ENCODE measurements at places on chromosomes 7 and 10. TPM values are rescaled to one million over a fixed set of nuclear protein-coding genes. Genes with fewer than 3 reads are reported as not detected.
A peak's percentile ranks its signal among the peaks of the same experiment; 100 is the strongest.

- peaks cover 9% of the 10 kb centered on the region for H3K4me1 ChIP-seq
- peaks cover 5% of the 10 kb centered on the region for H3K36me3 ChIP-seq
- H3K27ac ChIP-seq = no peak overlapping the region
- H3K27me3 ChIP-seq = no peaks in the 10 kb centered on the region
- no peak for DNase-seq
Observed at GRCh38 chr7:74138334-74138867, 35.8 kb upstream of the EIF4H start.

- H3K36me3 ChIP-seq = no peaks in the 10 kb centered on the region
- H3K27me3 ChIP-seq = no peaks in the 10 kb centered on the region
- H3K4me3 ChIP-seq = no peak overlapping the region
- no peak for DNase-seq
- no peak overlapping the region for H3K27ac ChIP-seq
Observed at GRCh38 chr10:24215603-24216002, 6.7 kb downstream of the KIAA1217 start.

- no peak overlapping the region for H3K27ac ChIP-seq
- H3K36me3 ChIP-seq = no peaks in the 10 kb centered on the region
- H3K4me3 ChIP-seq = no peak overlapping the region
- DNase-seq = no peak
- H3K27me3 ChIP-seq = no peaks in the 10 kb centered on the region
- peaks cover 31% of the 10 kb centered on the region for H3K4me1 ChIP-seq
Observed at GRCh38 chr10:88082391-88082790, 219.0 kb downstream of the PTEN start.

GARIN1A gene
- 8.5 TPM for total RNA-seq

DNA sequence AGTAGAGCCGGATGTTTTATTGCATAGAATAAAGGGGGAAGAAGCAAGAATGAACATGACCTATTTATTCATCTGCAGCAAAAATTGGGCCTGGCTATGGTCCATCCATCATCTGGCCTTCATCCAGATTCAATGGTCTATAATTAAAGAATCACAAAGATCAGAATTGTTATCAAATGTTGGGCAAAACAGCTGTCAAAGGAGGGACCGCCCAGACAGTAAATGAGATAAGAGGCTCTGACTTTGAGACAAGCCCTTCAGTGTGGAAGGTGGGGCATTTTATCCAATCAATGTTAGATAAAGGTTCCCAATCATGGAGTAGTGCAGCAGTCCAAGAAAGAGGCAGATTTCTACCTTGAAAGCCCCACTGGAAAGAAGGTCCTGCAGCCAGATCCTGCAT, 153.5 kb downstream of the PARD3 start:
- H3K36me3 ChIP-seq = no peaks in the 10 kb centered on the region
- DNase-seq = no peak
- no peak overlapping the region for H3K4me3 ChIP-seq
- H3K27ac ChIP-seq = no peak overlapping the region
- H3K4me1 ChIP-seq = peaks cover 18% of the 10 kb centered on the region

COL13A1 gene
- 0.24 TPM for total RNA-seq

DNA sequence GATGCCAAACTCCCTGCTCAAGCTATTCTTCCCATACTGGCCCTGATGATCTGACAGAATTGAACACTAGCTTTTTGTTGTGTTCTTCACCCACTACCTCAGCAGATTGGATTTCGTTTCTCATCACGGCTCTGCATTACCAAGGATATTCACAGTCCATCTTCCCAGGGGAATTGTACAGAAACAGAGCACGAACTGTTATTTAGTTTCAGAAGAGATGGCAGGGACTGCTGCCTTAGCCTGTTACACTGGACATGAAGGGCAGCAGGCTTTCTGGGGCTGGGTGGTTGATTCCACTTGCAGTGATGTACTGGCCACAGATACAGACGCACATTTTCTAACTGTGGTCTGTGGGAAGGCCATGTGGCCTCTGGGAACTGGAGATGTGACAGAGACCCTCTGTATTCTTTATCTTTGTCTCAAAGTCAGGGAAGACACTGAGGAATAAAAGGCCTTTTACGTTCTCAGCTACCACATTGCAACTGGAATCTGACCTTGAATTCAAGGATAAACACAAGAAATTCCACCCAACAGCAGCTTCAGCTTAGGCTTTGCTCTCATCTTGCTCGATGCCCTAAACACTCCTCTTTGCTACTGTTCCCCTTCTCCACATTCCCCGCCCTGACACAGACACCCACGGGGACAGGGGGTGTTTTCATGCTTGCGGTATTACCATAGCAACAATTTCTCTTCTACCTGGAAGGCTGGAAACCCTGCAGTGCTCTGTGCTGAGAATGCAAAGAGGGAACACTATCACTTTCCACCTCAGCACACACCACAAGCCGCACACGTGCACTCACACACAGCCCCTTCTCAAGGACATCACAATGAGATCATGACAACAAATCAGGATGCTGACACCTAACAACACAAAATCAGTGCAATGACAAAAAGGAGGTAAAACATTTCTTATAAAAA, 81.7 kb downstream of the RNF216 start:
- H3K27ac ChIP-seq = no peak overlapping the region
- H3K36me3 ChIP-seq = peaks cover 13% of the 10 kb centered on the region
- no peak for DNase-seq
- H3K4me3 ChIP-seq = no peak overlapping the region
- H3K4me1 ChIP-seq = peaks cover 19% of the 10 kb centered on the region

DNA sequence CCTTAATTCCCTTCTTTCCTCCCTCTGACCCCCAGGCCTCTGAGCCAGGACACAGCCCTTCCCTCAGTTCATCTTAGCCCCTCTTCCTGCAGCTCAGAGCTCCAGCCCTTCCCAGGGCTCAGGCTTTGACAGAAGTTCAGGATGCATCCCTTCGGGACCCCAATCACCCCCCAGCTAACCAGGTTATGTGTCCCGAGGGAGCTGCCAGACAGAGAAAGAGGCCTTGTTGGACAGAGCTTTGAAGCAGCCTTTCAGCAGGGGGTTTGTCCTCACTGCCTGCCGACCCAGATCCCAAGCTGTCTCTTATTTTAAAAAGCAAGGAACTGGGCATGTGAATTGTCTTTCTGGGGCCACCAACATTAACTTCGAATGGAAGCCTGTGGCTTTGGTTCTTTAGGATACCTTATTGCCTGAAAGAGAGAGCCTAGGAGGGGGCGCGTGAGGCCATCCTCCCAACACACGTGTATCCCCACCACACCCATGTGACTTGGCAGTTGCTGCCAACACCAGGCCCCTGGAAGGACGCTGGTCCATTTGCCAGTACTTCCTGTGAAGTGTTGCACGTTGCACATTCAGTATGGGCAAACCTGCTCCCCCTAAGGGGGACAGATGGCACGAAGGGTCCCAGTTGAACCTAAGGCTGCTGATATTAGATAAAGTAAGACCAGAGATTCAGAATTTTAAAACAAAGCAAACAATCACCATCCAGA, 858 bp downstream of the CCDC136 start:
- H3K27ac ChIP-seq = no peak overlapping the region
- H3K4me3 ChIP-seq = peak overlapping the region; percentile 76
- H3K4me1 ChIP-seq = no peaks in the 10 kb centered on the region
- peaks cover 15% of the 10 kb centered on the region for H3K36me3 ChIP-seq

- no peaks in the 10 kb centered on the region for H3K4me1 ChIP-seq
- no peak for DNase-seq
Observed at GRCh38 chr10:14020037-14020664, 310.6 kb downstream of the FRMD4A start.

GRCh38 chr10:21368022-21368582, 157.4 kb downstream of the SKIDA1 start:
- peaks cover 32% of the 10 kb centered on the region for H3K4me1 ChIP-seq
- DNase-seq = no peak
- no peak overlapping the region for H3K4me3 ChIP-seq
- no peaks in the 10 kb centered on the region for H3K27me3 ChIP-seq

DNA sequence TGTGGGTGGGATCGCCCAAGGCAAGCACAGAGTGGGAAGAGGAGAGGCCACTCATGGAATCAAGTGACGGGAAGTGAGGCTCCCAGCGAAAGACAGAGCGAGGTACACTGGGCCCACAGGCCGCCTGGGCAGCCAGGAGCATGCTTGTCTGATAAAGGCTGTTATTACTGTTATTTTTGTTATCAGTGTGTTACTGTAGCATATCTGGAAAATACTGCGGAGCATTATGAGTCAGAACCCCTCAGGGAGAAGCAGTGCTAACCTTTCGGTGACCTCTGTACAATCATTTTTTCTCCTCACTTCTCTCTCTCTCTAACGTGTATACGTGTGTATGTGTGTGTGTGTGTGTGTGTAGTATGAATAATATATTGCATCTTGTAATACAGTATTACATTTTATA, 3.8 kb upstream of the TCERG1L start:
- no peaks in the 10 kb centered on the region for H3K27me3 ChIP-seq
- H3K27ac ChIP-seq = no peak overlapping the region
- H3K4me3 ChIP-seq = no peak overlapping the region

GRCh38 chr10:59857049-59857448, 49.3 kb downstream of the CCDC6 start:
- H3K27ac ChIP-seq = no peak overlapping the region
- no peak overlapping the region for H3K4me3 ChIP-seq
- peaks cover 21% of the 10 kb centered on the region for H3K4me1 ChIP-seq
- no peak for DNase-seq
- H3K36me3 ChIP-seq = peaks cover 28% of the 10 kb centered on the region
- no peaks in the 10 kb centered on the region for H3K27me3 ChIP-seq

- no peak overlapping the region for H3K4me3 ChIP-seq
- H3K36me3 ChIP-seq = no peaks in the 10 kb centered on the region
- peaks cover 15% of the 10 kb centered on the region for H3K4me1 ChIP-seq
- no peak for DNase-seq
- no peak overlapping the region for H3K27ac ChIP-seq
- no peaks in the 10 kb centered on the region for H3K27me3 ChIP-seq
Observed at GRCh38 chr7:95691464-95691863, 80.9 kb upstream of the DYNC1I1 start.

DNA sequence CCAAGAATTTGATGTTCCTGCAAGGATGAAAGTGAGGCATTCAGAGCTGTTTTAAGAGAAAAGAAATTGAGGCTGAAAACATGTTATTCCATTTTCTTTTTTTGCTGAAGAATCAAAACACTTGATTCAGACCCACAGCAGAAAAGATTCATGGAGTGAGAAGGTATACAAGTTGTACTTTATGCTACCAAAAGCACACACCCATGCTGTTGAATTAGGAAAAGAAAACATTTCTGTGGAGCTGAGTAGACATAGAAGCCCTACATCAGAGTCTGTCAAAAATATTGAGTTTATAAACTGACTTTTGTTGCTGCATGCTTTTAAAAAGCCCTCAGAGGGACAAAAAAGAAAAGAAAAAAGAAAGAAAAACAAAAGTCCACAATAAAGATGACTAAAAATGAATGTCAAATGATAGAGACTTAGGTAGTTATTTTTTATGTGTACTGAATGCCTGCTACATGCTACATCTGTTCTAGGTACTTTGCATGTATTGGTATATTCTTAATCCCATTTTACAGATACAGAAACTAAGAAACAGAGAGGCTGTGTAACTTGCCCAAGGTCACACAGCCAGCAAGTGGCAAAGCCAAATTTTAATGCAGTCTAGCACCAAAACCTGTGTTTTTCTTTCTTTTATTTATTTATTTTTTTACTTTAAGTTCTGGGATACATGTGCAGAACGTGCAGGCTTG, 71.7 kb upstream of the PALS2 start:
- peaks cover 39% of the 10 kb centered on the region for H3K27me3 ChIP-seq
- H3K4me1 ChIP-seq = no peaks in the 10 kb centered on the region

DNA sequence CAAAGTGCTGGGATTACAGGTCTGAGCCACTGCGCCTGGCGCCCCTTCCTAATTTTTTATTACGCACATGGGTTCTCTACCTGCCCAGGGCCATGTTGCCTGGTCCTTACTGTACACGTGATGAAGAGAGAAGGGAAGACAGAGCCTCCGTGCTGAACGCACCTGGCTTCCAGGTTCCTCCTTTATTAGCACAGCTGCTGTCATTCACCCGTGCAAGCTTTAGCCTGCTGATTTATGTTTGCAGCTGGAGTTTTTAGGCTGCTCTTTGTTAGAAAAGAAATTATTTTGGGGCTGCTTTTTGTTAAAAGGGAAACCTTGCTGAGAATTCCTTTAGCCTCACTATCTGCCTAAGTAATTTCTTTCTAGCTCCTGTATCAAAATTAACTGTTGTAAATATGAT, 417.0 kb downstream of the CALN1 start:
- no peak overlapping the region for H3K4me3 ChIP-seq
- DNase-seq = no peak
- H3K27ac ChIP-seq = no peak overlapping the region
- H3K36me3 ChIP-seq = no peaks in the 10 kb centered on the region

FGL2 gene
- 0.14 TPM for total RNA-seq

- no peak overlapping the region for H3K27ac ChIP-seq
- H3K27me3 ChIP-seq = no peaks in the 10 kb centered on the region
- H3K4me1 ChIP-seq = no peaks in the 10 kb centered on the region
- H3K36me3 ChIP-seq = no peaks in the 10 kb centered on the region
Observed at GRCh38 chr7:87858417-87859100, 17.6 kb downstream of the SLC25A40 start.

CREB5 gene
- 12.9 TPM for total RNA-seq

- H3K4me1 ChIP-seq = no peaks in the 10 kb centered on the region
- no peak for DNase-seq
- no peaks in the 10 kb centered on the region for H3K27me3 ChIP-seq
Observed at GRCh38 chr7:117036836-117037235, 83.5 kb downstream of the ST7 start.

C10orf67 gene
- total RNA-seq = 0.45 TPM

GRCh38 chr10:34669079-34669478, 146.0 kb downstream of the PARD3 start:
- H3K36me3 ChIP-seq = no peaks in the 10 kb centered on the region
- H3K4me3 ChIP-seq = no peak overlapping the region
- peaks cover 17% of the 10 kb centered on the region for H3K4me1 ChIP-seq
- no peak for DNase-seq
- no peaks in the 10 kb centered on the region for H3K27me3 ChIP-seq

DNA sequence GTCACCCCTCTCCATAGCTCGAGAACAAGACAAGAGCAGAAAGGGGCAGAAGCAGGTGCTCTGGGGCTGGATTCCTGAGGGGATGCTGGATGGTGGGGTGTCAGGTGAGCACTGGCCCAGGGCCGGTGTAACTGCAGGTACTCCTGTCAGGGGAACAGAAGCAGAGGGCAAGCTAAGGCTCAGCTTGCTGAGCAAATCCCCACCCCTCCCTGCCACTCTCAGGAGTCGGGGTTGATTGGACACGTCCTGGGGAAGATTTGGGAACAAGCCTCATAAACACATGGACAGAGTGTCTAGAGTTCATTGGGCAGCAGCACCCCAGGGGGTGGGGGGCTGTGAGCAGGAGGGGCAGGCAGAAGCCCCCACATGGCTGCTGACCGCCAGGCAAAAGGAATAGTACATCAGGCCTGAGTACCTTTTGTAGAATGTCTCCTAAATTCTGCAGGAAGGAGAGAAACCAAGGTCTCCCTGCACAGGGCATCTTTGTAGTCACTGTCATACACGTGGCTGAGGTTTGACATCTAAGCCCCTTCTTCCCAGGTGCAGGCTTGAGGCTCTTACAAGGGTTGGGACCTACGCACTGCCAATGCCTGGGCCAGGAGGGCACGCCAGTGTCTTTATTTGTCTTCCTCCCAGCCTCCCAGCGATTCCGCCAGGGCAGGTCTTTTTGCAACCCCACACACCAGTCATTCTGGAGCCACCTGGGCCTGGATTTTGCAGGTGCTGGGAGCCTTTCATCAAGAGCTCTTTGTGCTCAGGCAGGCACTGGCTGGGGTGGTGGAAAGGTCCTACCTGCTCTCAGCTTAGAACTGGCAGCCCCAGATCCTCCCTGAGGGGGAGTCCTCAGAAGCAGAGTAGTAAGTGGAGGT, 2.8 kb downstream of the CALML3 start:
- H3K27ac ChIP-seq = no peak overlapping the region
- no peaks in the 10 kb centered on the region for H3K36me3 ChIP-seq
- H3K27me3 ChIP-seq = no peaks in the 10 kb centered on the region
- DNase-seq = no peak

Measured in Calu3 (cell line).